ENCODE measurements at places on chromosomes 5 and 9. TPM values are rescaled to one million over a fixed set of nuclear protein-coding genes. Genes with fewer than 3 reads are reported as not detected.

DNA sequence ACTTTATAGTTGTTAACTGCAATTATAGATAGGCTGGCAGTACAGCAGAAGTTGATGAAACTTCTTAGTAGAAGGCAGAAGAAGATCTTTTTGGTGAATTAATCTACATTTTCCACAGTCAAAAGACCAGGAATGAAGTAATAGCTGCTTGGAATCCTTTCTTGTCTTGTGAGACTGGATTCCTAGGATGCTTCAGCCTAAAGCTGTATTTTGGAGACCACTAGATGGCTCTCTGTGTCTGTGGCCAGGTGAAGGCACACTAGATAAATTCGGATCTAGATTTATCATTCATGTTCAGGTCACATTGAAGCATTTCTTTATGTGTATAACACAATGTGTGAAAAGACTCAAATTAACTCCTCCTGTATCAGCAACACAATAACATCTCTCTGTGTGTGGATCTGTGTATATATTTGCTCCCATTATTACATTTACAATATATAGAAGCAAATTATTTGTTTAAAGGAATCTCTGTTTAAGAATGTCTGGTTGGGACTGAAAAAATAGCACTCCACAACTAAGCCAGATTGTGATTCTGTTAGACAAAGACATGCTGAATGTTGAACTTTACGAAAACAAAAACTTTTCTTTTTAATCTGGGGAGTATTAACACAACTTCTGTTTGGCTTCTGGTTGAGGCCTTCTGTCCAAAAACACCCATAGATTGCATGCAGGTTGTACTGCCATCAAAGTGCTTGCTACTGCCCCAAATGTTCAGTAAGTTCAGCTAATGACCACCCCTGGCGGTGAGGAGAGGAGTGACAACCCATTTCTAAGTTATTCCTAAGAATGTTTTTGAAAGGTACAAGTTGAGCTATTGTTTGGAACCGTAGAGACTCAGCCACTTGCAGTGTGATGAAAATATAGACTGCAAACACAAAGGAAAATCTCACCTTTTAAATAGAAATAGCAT, 10.6 kb downstream of the GRIN3A start:
- peak; percentile 47 for DNase-seq

DNA sequence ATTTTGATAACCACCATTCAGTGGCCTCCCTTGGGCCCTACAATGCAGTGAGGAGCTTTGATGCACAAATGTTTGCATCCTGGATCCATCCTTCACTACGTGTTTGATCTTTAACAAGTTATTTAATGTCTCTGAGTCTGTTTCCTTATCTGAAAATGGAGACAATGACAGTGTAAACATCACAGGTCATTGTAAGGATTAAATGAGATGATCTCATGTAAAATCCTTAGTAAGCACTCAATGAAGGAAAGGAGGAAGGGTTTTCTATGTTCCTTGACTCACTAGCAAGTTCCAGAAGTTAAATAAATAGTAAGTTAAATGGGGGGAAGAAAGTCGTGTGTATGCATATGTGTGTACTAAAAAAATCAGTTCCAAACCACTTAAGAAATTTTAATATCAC, 9.8 kb upstream of the SLC36A3 start:
- DNase-seq = no peak

DNA sequence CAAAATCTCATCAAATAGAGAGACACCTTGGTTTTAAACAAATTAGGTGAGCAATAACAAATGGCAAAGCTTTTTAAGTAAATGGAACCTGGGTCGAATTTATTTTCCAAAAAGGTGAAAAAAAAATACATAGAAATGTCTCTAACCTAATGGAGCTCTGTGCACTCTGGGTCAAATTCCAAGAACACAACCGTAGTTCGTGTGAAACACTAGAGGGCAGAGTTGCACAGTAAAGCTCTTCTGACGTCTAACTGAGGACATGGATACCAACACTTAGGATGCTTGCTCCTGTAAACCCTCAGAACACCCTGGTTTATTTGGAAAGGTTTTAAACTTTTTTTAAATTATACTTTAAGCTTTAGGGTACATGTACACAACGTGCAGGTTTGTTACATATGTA, 18.9 kb downstream of the MARCHF11 start:
- peak; percentile 68 for DNase-seq

DNA sequence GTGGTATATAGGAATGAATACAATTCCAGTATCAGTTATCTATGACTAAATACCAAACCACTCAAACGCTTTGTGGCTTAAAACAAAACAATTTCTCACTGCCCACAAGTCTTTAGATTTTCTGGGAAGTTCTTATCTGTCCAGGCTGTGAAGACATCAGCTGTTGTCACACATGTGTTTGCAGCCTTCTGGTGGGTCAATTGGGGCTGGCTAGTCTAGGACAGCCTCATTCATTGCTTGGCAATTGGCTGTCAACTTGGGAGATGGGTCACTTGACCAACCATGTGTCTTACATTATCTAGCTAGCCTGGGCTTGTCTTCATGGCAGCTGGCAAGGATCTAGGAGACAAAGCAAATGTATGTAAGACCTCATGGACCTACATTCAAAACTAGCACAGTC, 53.8 kb upstream of the PAPPA start:
- no peak for DNase-seq

- DNase-seq = no peak
Observed at GRCh38 chr5:89407054-89407453, 524.1 kb upstream of the MEF2C start.

TIMD4 gene
- not detected for total RNA-seq

- DNase-seq = no peak
Observed at GRCh38 chr5:58786711-58787303, 203.9 kb downstream of the RAB3C start.

DNA sequence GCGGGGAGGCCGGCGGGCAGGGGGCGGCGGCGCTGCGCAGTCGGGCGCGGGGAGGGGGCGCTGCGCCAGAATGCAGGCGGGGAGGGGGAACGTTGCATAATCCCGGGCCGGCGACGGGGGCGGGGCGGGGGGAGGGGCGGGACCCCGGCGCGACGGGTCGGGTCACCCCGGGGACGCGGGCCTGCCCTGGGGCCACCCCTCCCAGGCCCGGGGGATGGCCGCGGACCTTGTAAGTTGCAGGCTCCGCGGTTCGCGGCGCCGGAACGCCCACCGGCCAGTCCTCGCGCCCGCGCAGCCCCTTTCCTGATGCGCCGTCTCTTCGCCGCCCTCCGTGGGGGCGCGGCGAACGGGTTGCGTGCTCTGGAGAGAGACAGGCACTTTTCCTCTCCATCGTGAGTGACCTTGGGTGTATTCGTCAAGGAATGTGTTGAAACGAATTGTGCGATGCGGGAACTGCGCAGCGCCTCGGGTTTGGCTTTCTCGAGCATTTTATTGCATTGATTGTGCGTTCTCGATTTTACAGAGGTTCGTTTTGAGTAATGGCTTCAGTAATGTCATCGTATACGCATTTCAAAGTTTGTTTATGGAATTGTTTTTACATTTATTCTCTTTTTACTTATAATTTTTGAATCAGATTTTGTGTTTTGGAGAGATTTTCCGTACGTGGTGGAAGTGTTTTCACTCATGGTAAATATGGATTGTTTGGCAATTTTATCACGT, 802 bp downstream of the SPIN1 start:
- peak; percentile 69 for DNase-seq

DNA sequence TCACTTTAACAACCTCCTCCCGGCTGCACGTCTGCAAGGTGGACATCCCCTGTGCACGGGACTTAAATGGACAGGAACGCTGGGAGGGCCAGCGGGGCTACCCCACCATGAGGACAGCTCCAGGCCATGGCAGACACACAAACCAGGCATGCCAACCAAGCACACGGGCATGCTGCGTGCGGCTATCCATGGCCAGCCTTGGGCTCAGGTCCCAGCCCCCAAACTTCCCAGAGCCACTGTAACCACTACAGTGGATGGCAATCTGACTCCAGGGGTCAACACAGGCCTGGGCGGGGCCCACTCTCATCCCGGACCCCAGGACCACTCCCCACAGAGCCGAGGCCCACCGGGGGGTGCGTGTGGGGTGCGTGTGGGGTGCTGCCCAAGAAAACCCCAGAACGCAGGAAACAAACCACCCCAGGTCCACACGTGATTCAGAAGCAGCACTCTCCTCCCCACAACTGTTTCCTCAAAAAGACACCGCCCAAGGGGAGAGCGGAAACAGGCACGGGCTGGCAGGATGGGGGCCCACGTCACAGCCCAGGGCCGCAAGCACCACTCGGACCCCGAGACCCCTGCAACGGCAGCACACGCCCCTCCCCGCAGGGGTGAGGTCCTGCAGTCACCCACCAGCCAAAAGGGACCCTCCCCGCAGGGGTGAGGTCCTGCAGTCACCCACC, 7.4 kb downstream of the SLC12A7 start:
- DNase-seq = no peak

DNA sequence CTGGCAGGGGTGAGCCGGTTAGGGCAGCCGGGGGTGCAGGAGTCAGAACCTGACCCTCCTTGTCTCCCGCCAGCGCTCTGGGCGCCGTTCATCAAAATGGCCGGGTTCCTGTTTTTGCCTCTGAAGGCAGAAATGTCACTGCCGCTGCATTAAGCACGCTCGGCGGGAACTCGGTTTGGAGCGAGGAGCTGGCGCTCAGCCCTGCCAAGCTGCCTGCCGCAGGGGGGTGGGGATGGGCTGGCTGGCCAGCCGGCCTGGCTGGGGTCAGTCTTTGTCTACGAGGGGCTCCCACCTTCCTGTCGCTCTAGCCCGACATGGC, 63.7 kb downstream of the CXXC5 start:
- no peak for DNase-seq

GRCh38 chr5:35202319-35203111, 27.8 kb downstream of the PRLR start:
- peak; percentile 74 for DNase-seq

DNA sequence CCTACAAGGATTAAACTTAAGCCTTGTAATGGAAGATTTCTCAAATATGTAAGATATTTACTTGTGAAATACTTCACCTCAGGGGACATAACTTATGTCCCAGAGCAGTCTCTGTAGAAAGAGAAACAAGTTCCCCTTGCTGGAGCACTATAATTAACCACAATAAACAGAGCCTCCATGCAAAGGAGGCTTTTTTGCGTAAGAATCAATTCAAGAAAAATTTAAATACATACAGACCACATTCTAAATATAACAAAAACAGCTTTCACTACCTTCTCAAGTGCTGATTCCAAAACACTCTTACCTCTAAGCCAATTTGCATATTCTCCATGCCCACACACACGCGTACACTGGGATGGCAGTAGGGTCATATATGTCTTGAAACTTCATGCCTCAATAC, 30.7 kb upstream of the CCNB1 start:
- DNase-seq = no peak

DNA sequence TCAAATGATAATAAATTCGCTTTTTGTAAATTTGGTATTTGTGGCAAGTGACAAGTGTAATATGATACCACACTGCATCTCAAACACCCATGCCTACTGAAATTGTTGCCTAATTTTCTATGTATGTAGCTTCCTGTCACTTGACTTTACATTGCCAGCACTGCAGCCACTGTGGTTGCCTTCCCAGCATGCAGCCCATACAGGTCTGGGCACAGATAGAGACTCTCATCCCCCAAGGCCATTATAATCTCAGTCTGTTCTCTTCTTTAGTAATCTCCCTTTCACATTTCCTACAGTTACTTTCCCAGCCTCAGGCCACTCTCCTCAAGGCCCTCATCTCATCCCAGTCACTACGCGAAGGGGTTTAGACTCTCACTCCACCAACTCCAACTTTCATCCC, 1200.6 kb downstream of the PTPRD start:
- DNase-seq = no peak

DNA sequence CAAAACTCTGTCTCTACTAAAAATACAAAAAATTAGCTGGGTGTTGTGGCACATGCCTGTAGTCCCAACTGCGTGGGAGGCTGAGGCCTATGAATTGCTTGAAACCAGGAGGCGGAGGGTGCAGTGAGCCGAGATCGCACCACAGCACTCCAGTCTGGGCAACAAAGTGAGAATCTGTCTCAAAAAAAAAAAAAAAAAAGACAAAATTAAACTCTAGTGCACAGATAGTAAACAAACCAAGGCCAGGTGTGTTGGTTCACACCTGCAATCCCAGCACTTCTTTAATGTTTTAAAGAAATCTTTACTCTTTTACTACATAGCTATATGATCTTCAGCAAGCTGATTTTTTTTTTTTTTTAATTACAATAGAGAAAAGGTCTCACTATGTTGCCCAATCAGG, 8.4 kb downstream of the ZCCHC10 start:
- DNase-seq = no peak

- DNase-seq = peak; percentile 65
Observed at GRCh38 chr5:100430268-100431195, 104.6 kb upstream of the FAM174A start.

DNA sequence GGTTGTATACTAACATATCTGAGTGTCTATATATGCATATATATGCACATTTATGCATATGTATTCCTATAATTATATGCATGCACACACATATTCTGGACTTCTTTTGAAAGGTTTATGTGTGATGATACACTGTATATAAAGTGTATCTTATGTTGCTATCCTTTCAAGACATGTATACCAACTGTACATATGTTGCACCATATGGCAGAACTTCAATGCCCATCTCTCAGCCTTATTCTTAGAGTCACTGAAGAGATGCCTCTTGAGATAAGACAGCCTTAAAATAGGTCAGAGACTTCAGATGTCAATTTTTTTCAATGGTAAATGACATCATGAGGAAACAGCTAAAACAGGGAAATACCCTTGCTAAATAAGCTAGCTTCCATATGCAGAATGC, 461.4 kb downstream of the SPATA31D1 start:
- no peak for DNase-seq

SOX30 gene
- total RNA-seq = not detected

All from MCF 10A (cell line).